Stimulated activated CD4-positive, alpha-beta T cell treated with anti-CD3 and anti-CD28 coated beads, Interleukin-1b, Interleukin-23, amount 100 ng/mL, for 48 hours (primary cell): ENCODE measurements at places on chromosomes 2 and 18.
A peak's percentile ranks its signal among the peaks of the same experiment; 100 is the strongest.

DNA sequence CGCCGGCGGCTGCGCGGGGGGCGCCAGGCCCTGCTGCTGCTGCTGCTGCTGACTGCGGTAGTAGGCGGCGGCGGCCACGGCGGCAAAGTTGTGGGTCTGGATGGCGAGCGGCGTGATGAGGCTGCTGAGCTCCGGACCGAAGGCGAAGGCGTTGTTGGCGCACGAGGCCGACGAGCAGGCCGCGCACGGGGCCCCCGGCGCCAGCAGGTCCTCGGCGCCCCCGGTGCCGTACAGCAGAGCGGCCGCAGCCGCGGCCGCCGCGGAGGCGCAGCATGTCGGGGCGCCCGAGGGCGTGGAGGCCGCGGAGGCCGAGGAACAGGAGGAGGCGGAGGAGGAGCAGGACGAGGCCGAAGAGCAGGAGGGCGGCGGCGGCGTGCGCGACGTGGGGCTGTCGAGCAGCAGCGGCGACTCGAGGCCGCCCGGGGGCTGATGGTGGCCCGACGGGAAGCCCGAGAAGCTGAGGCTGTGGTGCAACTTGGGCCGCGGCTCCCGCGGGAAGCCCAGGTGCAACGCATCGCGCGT, 1.8 kb downstream of the ZFP36L2 start:
- peak; percentile 42 for DNase-seq

- DNase-seq: no peak
Measured at GRCh38 chr2:234363011-234363487, 133.8 kb downstream of the ARL4C start.

- DNase-seq: no peak
Measured at GRCh38 chr2:53545604-53546003, 222.0 kb upstream of the CHAC2 start.

DNA sequence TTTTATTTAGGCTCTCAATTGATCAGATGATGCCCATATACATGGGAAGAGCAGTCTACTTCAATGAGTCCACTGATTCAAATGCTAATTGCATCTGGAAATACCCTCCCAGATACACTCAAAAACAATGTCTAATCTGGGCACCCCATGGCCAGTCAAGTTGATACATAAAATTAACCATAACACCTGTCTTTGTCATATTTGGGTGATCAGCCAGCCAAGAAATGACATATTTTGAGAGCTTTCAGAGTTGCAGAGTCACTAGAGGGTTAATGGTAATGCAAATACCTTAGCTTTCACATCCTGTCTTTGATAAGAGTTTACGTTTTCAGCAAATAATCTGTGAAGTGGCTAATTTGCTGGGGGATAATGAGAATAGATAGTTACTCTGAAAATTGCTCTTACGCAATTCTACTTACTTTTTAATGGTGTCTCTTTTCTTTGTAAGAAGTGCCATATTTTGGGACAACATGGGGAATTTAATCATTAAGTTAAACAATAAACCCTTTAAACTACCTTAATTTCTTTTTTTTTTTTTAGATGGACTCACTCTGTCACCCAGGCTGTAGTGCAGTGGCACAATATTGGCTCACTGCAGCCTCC, 49.1 kb downstream of the CCDC195 start:
- no peak for DNase-seq

DNA sequence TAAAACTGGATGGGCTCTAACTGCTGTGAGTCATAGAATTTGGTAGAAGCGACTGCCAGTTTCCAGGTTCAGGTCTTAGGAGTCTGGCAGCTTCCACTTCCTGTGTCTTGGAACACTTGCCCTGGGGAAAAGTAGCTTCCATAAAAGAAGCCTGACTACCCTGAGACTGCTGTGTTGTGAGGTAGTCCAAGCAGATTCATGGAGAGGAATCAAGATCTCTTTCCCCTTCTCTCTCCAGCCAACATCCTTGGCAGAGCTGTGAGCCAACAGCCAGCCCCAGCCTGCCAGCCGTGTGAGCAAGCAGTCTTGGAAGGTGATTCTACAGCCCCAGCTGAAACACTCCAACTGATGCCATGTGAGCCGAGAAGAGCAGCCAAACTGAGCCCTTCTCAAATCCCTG, 33.7 kb downstream of the SLC20A1 start:
- no peak for DNase-seq

DNA sequence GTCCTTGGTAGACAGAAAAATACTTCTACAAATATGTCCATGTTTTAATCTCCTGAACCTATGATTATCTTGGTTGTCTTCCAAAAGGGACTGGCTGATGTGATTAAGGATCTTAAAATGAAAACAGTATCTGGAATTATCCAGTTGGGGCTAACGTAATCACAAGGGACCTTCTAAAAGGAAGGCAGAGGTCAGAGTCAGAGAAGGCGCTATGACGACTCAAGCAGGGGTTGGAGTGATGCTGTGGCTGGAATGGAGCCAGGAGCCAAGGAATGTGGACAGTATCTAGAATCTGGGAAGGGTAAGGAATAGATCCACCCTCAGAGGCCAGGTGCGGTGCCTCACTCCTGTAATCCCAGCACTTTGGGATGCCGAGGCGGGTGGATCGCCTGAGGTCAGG, 4.2 kb upstream of the USP14 start:
- no peak for DNase-seq

DNA sequence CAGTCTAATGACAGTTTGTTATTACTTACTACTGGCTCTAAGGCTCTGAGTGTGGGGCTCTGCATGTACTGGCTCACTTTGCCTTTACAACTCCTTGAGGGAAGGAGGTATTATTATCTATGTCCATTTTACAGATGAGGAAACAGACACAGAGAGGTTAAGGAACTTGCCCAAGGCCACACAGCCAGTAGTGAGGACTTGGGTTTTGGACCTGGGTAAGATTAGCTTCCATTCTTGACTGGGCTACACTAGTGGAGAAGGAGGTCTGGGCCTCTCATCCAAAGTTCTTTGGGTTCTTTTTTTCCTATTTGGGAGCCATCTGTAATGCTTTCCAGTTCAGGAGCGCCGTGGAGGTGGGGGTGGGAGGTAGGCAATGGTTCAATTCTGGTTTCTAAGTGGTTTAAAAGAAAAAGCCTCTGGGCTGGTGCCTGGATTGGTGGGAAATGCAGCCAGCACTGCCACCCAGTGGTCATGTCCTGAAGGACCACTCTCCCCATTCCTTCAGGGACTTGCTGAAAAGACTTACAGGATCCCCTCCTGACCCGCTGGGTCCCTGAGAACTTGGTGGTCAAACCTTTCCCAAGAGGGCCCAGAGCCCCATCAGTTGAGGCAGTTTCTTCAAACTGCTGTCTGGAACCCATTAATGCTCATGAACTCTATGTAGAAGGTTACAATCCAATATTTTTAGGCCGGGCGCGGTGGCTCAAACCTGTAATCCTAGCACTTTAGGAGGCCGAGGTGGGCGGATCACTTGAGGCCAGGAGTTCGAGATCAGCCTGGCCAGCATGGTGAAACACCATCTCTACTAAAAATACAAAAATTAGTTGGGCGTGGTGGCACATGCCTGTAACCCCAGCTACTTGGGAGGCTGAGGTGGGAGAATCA, 38.6 kb upstream of the NOTO start:
- DNase-seq: peak; percentile 63

GRCh38 chr2:150778828-150779227, 291.4 kb upstream of the RND3 start:
- no peak for DNase-seq

DNA sequence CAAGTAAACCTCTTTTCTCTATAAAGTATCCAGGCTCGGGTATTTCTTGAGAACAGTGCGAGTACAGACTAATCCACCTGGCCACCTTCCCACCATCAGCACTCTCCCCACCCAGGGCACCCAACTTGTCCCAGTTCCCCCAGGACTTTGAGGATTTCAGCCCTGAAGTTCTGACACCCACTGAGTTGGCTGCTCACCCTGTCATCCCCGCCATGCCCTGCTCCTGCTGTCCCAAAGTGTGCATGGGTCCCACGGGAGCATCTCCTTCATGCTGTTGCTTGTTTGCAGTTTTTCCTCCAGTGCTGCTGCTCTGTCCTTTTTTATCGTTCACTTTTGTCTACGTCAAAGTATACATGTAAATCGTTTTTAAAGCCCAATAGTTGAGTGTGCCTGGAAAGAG, 273.9 kb downstream of the PHLPP1 start:
- DNase-seq: no peak

- no peak for DNase-seq
Measured at GRCh38 chr2:101255501-101255900, 2.8 kb downstream of the CNOT11 start.

- DNase-seq: no peak
Measured at GRCh38 chr2:159758239-159758638, 39.8 kb downstream of the CD302 start.

- DNase-seq: no peak
Measured at GRCh38 chr2:10772201-10772867, 40.3 kb downstream of the PDIA6 start.

GRCh38 chr2:75432761-75433361, 127.9 kb downstream of the EVA1A start:
- DNase-seq: no peak

GRCh38 chr18:62549755-62550154, 26.9 kb downstream of the ZCCHC2 start:
- no peak for DNase-seq

DNA sequence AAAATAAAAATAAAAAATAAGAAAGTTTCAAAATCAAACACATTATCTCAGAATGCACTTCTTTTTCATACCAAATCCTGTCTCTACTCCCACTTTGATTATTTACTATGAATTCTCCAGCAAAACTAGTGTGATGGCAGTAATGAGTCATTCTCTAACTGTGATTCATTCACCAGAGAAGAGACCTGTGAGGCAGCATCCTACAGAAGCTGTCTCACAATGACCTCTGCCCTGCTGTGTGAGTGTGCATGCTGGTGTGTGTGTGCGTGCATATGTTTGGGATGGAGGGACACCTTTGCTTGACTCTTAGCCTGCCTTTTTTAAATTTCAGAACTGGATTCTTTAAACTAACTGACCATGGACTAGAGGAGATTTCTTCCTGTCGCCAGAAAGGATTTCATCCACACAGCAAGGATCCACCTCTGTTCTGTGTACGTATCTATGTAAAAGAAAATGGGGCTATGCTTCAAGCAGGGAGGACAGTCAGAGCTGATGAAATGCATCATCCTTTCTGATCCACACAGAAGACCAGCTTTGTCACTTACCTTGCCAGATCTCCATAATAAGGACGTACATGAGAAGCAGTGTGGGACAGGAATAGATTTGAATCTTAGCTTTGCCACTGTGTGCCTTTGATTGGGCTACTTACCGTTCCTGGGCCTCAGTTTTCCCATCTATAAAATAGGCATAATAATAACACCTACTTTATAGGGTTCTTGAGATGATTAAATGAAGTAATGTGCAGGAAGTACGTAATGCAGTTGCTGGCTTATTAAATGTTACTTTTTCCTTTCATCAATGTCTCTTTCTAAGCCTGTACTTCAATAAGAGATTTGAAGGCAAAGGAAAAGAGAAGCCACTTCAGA, 31.2 kb downstream of the STAMBP start:
- DNase-seq: peak; percentile 62

DNA sequence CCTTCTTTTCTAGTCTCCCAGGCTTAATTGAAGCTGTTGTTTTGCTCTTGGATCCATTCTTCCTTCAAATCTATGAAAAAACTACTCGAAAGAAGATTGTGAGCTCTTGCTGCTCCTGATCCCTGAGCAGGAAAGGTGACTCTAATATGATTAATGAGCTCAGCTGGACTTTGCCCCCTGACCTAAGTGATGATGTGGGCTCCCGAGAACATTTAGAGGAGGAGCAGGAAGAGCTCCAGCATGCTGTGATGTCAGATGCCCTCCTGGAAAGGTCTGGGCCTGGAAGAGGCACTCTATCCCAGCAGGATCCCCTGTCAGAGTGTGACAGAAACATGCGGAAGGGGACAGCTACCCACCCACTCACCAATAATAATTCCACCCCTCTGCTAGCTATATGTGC, 117.9 kb upstream of the PELI1 start:
- DNase-seq: no peak

GRCh38 chr18:39730606-39731005, 2165.0 kb upstream of the CELF4 start:
- no peak for DNase-seq

- no peak for DNase-seq
Measured at GRCh38 chr2:173881886-173882285, 83.3 kb downstream of the SP3 start.

DNA sequence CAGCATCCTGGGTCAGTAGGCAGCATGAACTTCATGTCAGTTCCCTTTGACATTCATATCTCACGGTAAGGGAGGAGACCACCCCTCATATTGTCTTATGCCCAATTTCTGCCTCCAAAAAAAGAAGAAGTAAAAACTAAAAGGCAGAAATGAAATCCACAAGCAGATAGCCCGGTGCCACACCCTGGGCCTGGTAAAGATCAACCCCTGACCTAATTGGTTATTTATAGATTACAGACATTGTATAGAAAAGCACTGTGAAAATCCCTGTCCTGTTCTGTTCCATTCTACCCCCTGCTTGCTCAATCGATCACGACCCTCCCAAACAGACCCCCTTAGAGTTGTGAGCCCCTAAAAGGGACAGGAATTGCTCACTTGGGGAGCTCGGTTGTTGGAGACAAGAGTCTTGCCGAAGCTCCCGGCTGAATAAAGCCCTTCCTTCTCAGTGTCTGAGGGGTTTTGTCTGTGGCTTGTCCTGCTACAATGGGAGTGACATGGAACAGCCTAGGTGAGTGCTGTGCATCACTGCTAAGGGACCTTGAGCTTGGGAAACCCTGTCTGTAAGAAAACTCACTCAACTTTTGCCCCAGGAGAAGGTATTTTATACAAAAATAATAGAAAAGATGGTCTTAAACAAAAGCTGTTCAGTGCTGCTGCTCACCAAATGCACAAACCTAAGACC, 11.1 kb downstream of the NDUFV2 start:
- no peak for DNase-seq

DNA sequence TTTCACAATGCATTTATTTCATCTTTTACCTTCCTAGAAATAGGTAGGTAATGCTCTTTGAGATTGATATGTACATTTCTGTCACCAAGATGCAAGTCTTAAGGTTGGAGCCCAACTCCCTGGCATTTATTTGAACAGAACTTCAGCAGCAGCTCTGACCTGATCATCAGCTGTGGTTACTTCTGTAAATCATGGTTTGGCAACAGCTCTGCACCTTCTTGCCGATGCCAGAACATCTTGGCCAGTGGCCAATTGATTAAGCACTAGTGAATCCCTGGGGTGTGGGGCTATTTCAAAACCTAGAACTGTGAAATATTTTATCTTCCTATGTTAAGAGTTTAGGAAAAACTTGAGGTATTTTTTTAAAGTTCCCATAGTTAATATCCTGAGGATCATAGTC, 124.8 kb upstream of the NYAP2 start:
- no peak for DNase-seq

- DNase-seq: no peak
Measured at GRCh38 chr2:216695401-216695821, at the start of gene IGFBP5. IGFBP5 (minus strand) TSS chr2:216695549; CDS start chr2:216694775, 774 bp downstream.

- peak; percentile 41 for DNase-seq
Measured at GRCh38 chr18:58180738-58181353, 136.8 kb downstream of the NEDD4L start.

DNA sequence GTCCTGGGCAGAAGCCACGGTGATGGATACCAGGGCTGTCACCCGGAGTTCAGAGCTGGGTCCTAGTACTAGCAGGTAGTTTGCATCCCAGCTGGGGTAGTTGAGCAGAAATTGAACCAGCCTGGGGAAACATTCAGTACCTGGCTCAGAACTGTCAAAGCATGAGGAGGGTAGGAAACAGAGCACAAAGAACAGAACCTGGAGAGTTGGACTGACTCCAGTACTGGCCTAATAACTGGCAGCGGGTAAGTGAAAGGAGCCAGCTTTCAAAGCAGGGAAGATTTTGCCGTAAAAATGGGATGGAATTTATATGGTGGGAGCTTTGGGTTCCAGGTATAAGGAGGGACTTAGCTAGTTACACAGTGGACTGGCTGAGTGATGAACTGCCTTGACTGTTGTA, 23.8 kb downstream of the ATG16L1 start:
- DNase-seq: no peak

- no peak for DNase-seq
Measured at GRCh38 chr2:85439986-85440385, 21.5 kb downstream of the SH2D6 start.
